ENCODE measurements at places on chromosomes 2 and 18.

- no peak for DNase-seq
Measured at GRCh38 chr2:172437419-172438341, 10.3 kb downstream of the ITGA6 start.

GRCh38 chr18:10490401-10491165 lies 35.2 kb upstream of the NAPG start:
- DNase-seq, result peak; percentile 9

GRCh38 chr2:78175645-78176044 lies 653.5 kb upstream of the LRRTM4 start:
- DNase-seq, result no peak

- DNase-seq, result no peak
Measured at GRCh38 chr2:204353823-204354222, 191.5 kb upstream of the PARD3B start.

- DNase-seq, result no peak
Measured at GRCh38 chr2:177225965-177226360, 13.4 kb downstream of the HNRNPA3 start.

- no peak for DNase-seq
Measured at GRCh38 chr2:20530520-20530919, 83.6 kb downstream of the RHOB start.

DNA sequence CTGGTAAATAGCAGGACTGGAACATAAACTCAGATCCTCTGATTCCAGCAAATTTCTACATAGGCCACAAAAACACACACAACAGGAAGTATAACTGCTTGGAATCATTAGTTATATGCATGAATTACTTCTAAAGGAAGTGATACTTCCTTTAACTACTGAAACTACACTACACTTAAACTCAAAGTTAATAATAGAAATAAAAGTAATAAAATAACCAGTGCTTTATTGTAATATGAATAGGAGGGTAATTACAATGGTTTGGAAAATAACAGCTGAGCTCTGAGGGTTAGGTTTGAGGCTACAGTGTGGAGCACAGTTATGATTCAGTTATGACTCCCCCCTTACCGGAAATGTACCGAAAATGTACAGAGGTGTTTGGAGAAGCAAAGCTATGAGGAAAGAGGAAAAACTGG lies 18.5 kb upstream of the POLI start:
- DNase-seq, result no peak

DNA sequence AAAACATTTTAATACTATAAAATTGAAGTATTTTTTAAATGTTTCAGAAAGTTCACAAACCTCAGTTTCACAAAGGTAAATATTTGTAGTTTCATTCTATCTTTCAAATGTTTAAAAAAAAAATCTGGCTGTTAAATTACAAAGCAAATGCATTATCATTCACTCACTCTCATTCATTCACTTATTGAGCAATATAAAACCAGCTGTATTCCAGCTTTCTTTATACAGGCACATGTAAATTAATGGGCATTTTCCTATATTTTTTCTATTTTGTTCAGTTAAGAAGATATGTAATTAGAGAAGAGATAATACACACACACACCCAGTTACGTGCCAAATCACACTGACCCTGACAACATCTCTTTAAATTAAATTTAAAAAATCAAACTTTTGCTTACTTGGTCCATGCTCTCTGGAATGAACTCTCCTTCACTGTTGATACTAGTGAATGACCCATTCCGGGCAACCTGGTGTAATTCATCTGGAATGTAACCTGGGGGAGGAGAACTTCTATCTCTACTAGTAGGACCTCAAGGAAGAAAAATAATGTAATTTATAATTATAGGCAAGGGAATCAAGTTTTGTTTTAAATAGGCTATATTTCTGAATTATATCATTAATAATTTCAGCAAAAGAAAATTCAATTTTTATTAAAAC lies 32.5 kb upstream of the ERCC3 start:
- DNase-seq, result no peak

DNA sequence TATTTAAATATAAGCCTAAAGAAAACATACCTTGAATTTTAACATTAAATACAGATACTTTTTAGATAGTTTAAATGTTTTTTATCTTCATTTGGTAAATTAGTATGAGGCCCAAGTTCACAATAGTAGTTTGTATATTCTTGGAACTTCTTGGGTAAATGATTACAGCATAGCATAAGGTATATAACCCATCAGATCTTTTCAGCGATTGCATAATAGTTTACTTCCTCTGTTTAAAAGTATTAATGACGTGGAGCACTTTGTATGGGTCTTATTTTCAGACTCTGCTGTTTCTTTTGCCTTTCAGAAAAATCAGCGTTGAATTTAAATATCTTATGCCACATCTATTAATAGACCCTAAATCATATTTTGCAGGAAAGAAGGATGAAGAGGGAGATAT lies 60.2 kb downstream of the CHRNA1 start:
- DNase-seq, result no peak

GRCh38 chr2:216960671-216961268 lies 100.9 kb upstream of the TNP1 start:
- no peak for DNase-seq

DNA sequence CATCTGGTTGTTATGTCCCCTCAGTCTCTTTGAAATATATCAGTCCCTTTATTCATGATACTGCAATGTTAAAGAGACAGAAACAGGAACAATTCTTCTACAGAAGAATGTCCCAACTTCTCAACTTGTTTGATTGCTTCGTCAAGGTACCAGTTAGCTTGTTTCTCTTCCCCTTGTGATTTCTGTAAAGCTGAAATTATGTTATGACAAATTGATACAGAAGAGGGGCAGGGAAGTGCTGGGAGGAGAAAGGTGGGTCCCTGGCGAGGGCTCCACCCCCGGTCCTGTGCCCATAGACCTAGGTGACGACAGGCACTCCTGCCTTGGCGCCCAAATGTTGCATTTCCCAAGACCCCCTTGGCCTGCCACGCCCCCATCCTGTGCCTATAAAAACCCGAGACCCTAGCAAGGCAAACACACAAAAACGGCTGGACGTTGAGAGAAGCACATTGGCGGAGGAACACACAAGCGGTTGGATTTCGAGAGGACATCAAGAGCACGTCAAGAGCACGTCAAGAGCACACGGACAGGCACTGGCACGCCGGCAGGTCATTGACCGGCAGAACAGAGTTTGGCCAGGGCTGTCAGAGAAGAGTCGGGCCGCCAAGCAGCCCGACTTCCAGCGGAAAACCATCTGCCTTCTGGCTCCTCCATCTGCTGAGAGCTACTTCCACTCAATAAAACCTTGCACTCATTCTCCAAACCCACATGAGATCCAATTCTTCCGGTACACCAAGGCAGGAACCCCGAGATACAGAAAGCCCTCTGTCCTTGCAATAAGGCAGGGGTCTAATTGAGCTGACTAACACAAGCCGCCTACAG lies 11.5 kb upstream of the RTN4 start:
- no peak for DNase-seq

DNA sequence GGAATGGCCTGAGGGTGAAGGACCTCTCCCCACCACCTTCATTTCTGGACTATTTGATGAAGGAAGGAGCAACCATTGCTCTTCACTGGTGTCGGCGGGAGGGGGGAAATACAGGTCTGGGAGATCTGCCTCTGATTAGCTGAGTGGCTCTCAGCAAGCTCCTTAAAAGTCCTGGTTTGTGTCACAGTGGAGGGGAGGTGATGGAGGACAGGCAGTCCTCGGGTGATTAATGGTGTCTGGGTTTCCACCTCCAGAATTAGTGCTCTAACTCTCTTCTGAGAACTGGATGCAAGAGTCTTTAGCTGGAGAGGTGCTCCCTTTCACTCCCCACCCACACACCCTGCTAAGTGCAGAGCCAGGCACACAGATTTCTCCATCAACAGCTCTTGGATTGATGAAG lies 83.2 kb downstream of the TTC32 start:
- no peak for DNase-seq

DNA sequence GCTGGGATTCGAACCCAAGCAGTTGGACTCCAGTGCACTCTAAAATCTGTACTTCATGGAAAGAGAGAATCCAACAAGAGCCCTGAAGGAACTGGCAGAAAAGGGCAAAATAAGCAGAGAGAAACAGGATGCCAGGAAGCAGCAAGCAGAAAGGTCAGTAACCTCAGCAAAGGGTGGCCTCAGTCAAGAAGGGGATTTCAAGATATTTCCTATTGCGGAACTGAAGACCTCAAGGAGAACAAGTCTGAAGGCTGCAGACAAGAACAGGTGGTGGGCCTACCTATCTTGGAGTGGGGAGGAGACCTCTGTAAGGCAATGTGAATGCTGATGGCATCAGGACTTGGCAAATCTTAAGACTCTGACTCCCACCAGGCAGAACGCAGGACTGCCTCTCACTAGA lies 20.1 kb upstream of the MREG start:
- no peak for DNase-seq

DNA sequence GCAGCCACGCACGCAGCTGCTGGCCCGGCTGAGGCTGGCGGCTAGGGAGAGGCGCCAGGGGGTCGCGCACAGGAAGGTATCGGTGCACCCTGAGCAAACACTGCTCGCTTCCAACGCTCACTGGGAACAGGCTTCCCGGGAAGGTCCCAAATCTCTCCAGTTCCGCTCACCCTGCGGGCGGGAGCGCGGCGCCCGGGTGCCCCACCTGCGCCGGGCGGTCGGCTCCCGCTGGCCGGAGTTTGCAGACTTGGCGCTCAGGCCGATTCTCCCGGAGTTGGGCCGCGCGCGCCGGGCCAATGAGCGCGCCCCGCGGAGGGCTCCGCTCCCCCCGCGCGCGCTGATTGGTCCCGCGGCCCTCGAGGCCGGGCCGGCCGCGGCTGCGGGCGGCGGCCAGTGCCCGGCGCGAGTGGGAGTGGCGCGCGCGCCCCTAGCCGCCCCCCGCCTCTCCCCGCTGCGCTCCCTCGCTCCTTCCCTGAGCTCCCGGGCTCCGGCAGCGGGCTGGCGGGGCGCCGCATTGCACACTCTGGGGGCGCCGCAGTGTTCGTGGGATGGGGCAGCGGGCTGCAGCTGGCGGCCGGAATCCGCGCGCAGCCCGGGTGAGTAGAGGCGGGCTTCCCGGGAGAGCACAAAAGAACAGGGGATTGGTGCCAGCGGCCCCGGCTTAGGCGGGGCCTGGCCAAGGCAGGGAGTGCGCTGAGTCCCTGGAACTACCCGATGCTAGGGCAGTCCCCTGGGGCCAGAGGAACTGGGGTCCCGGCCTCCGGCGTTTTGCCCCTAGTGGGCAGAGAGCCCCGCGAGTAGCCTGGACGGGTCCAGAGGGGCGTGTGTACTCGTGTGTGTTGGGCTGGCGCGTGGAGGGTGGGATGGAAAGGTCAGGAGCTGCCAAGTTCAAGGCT lies at the start of gene LYPD6:
TSS of gene LYPD6 (plus strand) at position 461 of the 896 bp plus-strand sequence. CDS start 107,122 bp downstream, outside the sequence.
- no peak for DNase-seq

DNA sequence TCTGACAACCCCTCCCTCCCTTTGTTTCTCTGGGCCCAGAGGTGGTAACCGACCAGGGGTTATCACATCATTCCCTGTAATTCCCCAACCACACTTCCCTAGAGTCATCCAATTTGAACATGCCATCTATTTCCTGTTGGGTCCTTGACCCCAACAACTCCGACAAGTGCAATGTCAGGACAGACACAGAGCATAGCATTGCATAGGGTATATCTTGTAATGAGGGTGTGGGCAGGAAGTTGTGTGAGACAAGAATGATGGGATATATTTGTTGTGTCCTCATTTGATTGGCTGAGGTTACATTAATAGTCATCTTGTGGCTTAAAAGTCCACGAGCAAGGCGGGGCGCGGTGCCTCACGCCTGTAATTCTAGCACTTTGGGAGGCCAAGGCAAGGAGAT lies 33.4 kb upstream of the CNOT11 start:
- DNase-seq, result no peak

- DNase-seq, result no peak
Measured at GRCh38 chr2:158778243-158778642, 16.9 kb upstream of the DAPL1 start.

DNA sequence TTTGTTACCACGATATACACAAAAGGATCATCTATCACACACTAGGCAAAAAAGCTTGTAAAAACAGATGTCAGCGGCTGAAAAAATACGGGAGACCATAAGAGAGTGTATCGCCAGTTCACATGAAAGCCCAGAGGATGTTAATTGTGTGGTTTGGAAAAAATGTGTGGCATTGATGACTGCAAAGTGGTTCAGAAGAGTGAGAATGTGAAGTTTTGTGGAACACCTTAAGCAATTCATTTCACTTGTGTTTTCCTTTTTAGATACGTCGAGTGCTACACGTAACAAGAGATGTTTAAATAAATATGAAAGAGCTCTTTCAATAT lies 61.7 kb upstream of the DAPL1 start:
- DNase-seq, result no peak

DNA sequence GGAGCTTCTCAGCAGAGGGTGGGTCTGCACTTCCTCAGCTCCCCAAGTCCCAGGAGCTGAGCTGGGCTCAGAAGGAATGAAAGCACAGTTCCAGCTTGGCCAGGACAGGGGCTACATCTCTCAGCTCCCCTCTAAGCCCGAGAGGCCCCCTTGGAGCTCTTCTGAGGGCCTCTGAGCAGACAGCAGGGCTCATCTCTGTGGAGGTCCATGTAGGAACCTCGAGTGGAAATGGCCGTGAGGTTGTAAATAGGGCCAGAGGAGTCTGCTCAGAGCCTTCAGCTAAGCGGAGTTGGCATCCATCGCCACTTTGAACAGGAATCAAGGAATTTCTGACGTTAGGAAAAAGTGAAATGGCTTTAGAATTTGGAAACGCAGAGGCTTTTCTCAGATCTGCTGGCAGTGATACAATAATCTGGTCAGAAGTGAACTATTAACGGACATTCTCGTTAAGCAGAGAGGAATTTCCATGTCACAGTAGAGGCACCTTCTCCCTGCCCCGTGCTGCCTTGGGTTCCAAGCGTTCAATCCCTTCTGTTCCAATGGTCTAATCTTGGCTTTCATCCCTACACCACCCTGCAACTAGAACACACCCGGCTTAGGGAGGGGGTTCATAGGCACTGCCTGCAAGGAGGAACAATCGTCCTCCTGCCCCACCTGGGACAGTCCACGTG lies 213.9 kb downstream of the NDUFA10 start:
- DNase-seq, result no peak

DNA sequence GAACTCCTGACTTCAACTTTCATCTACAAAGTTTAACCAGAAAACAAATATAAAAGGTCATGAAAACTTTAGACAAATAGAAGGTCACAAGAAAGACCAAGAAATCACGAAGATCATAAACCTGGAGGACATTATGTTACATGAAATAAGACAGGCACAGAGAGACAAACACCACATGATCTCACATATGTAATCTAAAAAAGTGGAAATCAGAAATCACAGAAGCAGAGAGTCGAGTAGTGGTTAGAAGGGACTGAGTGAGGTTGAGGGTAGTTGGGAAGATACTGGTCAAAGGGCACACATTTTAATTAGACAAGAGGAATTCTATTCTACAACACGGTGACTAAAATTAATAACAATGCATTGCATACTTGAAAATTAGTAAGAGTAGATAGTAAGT lies 1.4 kb downstream of the GCFC2 start:
- no peak for DNase-seq

GRCh38 chr18:58970943-58971790 lies 106.5 kb downstream of the ZNF532 start:
- DNase-seq, result no peak

- DNase-seq, result no peak
Measured at GRCh38 chr2:28454016-28454930, 41.6 kb upstream of the PLB1 start.

- no peak for DNase-seq
Measured at GRCh38 chr18:37242091-37242490, 323.5 kb downstream of the CELF4 start.

GRCh38 chr2:31334311-31335026 lies 80.1 kb downstream of the XDH start:
- DNase-seq, result no peak

- DNase-seq, result no peak
Measured at GRCh38 chr2:45191976-45192375, 182.7 kb upstream of the SIX2 start.

- no peak for DNase-seq
Measured at GRCh38 chr2:127619877-127620705, 25.9 kb upstream of the GPR17 start.

- no peak for DNase-seq
Measured at GRCh38 chr18:61888622-61889021, 4.2 kb downstream of the RNF152 start.
